ENCODE measurements at places on chromosomes 1 and 21.

- DNase-seq: no peak
These were observed 8.3 kb downstream of the NOS1AP start for GRCh38 chr1:162077648-162078299.

DNA sequence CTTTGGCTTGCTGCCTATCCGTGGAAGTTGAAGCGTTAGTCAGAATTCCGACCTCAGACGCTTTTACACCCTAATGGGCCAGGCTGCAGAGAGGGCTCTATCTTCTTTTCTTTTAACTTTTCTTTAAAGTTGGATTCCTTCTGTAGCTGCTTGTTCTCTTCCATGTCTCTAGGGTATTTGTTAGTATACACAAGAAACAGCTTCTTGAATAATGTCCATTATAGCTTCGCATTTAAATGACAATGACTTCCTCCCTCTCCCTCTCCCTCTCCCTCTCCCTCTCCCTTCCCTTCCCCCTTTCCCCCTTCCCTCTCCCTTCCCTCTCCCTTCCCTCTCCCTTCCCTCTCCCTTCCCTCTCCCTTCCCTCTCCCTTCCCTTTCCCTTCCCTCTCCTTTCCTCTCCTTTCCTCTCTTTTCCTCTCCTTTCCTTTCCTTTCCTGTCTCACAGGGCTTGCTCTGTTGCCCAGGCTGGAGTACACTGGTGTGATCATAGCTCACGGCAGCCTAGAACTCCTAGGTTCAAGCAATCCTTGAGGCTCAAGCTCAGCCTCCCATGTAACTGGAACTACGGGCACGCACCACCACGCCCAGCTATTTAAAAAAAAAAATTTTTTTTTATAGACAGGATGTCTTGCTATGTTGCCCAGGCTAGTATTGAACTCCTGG is 33.0 kb downstream of the RIPPLY3 start:
- no peak for DNase-seq

DNA sequence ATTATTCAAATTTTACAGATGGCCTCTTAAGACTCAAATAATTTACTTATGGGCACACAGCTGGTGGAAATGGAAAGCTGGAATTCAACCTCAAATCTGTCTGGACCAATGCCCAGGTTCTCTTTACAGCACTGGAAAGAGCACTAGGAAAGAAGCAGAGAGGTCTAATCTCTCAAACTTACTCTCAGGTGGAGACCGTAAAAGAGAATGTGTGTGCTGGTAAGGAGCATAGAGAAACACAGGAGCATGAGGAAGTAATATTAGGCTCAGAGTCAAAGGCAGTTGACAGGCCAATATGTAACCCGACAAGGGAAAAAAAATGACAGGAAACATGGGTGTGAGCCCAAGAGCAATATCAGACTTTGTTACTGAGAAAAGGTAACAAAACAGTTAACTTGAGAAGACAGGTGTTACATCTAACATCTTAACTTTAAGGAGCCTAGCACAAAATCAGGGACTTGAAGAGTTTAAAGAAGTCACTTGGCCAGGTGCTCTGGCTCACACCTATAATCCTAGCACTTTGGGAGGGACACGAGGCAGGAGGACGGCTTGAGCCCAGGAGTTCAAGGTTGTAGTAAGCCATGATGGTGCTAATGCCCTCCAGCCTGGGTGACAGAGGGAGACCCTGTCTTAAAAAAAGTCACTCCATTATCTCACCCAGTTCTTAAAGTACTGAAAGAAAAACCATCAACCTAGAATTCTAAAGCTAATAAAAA is 20.7 kb downstream of the PPP1R15B start:
- DNase-seq: no peak

GRCh38 chr1:216054600-216054999 is 368.6 kb downstream of the USH2A start:
- no peak for DNase-seq

GRCh38 chr1:87560601-87561360 is 232.1 kb downstream of the LMO4 start:
- DNase-seq: no peak

GRCh38 chr1:181397845-181398244 is 85.5 kb upstream of the CACNA1E start:
- no peak for DNase-seq

DNA sequence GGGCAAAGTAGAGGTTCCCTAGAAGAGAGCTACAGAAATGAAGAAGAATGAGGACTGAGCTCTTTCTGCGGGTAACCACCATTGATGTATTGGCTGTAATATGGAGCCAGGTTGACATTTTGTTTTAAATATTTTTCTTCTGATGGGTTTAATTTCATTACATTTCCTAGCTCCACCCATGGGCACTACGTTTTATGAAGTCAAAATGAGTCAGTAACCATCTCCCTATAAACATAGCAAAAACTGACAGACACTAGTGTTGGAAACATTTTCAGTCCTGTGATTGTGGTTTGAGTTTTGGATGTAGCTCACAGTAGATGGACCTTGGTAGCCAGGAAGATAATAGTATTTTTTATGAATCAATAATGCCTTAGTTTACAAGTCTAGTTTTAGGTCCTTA is 470.4 kb upstream of the B3GALT2 start:
- DNase-seq: no peak

GRCh38 chr1:20377516-20378270 is 87.0 kb downstream of the VWA5B1 start:
- no peak for DNase-seq

- no peak for DNase-seq
These were observed 19.8 kb downstream of the LHX4 start for GRCh38 chr1:180249725-180250498.

DNA sequence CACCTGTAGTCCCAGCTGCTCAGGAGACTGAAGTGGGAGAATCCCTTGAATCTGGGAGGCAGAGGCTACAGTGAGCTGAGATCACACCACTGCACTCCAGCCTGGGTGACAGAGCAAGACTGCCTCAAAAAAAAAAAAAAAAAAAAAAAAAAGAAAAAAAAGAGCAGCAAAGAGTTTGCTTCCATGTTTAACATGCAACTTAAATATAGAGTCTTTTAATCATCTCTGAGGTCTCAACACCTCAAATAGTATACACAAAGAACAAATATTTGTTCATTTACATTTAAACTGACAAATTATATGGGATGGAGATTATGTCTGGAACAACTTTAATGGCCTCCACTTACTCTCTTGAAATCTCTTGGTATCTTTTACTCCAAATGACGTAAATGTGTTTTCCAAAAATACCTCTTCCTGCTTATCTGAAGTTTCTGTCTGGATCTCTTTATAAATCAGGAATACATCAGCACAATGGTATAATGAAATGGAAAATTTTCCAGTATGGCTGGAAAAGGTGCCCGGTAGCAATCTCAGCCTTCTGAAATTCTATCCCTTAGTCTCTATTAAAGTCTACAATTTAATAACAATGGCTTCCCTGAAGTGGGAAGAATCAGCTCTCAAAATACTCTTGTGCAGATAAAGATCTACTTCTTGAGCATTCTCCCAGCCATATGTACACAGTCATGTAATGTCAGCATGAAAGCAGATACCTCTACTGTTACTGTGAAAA is 258.5 kb downstream of the OMA1 start:
- DNase-seq: no peak

- no peak for DNase-seq
These were observed 65.6 kb upstream of the DMRTA2 start for GRCh38 chr1:50488876-50489275.

- no peak for DNase-seq
These were observed 27.2 kb downstream of the CTTNBP2NL start for GRCh38 chr1:112423207-112423606.

DNA sequence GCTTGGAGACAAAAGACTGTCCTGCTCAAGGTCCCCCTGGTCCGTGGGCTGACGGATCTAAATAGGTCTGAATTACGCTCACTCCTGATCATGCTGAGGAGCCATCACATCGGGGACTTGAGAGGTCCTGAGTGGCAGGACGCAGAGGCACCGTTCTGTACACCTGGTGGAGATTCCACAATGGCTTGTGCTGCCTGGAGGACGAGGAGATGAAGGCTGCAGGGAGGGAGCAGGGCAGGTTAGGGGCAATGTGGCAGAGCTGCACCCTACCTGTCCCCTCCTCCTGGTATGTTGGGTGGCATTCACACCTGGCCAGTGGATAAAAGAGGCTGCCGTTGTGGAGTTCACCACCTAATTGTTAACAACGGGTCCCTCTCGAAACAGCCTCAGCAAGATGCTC is 38.7 kb downstream of the RHBG start:
- no peak for DNase-seq

- DNase-seq: no peak
These were observed 107.4 kb upstream of the KIAA1614 start for GRCh38 chr1:180805316-180805715.

GRCh38 chr1:84587099-84587498 is 12.9 kb upstream of the CTBS start:
- no peak for DNase-seq

DNA sequence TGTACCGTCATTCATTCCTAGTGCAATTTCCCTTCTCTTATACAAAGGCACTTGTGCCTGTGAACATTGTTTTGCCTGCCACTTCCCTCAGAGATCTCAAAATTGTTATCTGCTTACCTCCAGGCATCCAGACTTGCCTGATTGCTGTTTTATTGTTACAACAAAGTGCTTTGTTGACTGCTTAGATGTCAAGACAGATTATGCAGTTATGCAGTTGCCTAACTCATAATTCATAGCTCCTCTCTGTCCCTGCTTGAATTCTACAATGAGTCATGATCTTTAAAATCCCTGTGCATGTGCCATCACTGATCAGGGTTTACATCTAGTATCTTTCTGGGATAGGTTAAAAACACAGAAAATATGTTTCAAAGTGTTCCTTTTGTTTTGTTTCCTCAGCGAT is 24.5 kb downstream of the CXADR start:
- no peak for DNase-seq

DNA sequence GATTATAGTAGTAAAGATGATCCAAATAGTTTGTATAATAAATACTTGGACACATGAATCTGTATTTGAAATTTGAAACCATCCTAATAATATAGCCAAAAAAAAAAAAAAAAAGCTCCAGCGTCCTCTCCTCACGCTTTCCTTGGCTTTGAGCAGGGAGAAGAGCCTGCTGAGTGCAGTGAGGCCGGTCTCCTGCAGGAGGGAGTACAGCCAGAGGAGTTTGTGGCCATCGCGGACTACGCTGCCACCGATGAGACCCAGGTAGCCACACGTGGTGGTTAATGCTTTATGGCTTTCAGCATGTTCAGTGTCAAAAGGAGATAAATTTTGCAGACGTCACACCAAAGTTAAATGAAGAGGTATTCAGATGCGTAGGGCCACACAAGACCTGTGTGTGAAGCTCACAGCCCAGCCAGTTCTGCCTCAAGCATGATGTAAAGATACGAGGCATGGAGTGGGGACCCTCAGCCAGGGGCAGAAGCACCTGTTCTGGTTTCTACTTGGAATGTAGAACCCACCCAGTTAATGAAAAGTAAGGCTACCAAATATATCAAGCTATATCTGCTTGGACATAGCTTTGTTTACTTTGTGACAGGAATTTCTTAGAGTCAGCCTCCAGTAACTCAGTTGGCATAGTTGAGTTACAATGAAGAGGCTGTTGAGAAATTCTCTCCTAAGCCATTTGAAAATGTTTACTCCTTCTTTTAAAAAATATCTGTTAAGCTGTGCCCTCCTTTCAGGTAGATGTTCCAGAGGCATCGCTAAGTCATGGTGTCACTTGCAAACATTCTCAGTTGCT is 8.1 kb downstream of the PRMT2 start:
- no peak for DNase-seq
